ENCODE measurements at places on chromosomes 12 and 14.
A peak's percentile ranks its signal among the peaks of the same experiment; 100 is the strongest.

DNA sequence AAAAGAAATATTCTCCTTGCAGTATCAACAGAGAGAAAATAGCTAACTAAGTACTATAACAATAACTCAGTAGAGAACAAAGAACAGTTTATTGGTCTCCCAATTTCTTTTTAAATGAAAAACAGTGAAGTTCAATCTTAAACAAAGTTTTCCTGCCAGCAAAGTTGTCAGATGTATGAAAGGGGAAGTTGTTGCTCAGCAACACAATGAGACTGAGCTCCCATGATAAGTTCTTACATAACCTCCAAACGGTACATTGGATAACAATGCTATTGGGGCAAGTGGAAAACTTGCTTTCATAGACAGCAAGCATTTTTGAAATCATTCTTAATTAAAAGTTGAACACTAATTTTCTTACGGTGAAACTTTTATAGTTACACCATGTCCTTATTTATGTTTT is 94.9 kb downstream of the ALG10B start:
- DNase-seq, result no peak

DNA sequence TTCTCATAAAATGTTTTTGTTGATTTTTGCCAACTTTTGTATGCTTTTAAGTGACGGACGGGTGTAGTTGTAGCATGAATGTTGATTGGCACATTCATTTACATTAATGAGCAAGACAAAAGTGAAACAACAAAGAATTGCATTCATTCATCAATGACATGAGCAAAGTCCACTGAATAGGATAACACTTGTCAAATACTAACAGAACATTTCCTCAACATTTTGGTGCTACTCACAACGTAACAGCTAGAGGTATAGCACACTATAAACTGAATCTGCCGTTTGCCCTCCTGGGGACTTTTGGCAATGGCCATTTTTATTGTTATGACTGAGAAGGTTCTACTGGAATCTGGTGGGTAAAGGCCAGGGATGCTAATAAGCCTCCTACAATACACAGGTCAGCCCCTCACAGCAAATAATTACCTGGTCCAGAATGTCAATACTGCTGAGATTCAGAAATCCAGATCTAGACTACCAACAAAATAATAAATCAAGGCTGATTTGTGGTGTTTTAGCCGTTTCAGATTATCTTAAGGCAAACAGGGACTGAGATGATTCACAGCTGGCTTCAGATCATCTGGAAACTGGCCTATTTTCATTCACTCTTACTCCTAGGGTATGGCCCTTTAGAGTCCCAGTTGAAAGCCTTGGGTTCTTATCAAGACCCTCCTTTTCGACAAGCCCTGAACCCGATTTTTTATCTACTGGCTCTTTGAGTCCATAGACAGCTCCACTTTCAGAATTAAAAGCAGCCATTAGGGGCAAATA is 22.5 kb upstream of the CDKN3 start:
- no peak for DNase-seq

DNA sequence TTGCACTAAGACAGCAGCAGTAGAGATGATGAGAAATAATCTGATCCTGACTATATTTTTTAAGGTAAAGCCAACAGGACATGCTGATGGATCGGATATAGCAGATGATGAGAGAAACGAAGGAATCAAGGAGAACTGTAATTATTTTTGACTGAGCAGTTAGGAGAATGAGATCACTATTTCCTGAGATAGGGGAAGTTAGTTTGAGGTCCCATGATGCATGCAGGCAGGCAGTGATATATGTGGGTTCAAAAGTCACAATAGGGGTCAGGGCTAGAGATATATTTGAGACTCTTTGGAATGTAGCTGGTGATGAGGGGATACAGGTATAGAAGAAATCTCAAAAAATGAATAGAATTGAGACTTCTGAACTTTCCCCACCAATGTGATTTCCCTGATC is 107.6 kb downstream of the GTF2A1 start:
- no peak for DNase-seq

DNA sequence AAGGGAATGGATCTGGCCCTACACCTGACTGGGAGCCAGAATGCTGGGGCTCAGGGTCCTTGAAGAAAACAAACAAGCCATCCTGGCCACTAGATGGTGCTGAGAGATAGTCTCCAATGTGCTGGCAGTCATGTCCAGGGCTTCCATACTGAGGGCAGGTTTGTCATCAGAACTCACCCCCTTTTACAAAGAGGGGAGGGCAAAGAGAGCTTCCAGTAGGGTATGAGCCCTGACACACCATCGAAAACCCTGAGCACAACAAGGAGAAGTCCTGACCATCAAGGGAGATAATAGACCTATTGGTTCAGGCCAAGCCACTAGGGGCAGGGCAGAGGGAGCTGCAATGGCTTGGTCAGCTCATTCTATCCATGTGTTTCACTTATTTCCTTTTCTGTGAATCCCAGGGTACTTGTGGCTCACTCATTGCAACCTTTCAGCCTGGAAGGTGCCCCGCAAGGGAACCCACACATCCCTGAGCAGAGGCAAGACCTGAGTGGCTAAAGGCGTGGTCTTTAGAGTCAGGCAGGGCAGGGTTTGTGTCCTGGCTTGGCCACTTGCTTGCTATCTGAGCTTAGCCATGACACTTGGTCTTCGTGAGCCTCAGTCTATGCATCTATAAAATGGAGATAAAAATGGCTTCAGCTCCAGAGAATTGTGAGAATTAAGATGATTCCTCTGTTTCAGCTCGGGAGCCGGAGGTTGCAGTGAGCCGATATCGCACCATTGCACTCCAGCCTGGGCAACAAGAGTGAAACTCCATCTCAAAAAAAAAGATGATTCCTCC is 6.2 kb upstream of the PLEKHH1 start:
- peak; percentile 32 for DNase-seq

- no peak for DNase-seq
Measured at GRCh38 chr12:46659824-46660223, 166.0 kb downstream of the SLC38A4 start.

DNA sequence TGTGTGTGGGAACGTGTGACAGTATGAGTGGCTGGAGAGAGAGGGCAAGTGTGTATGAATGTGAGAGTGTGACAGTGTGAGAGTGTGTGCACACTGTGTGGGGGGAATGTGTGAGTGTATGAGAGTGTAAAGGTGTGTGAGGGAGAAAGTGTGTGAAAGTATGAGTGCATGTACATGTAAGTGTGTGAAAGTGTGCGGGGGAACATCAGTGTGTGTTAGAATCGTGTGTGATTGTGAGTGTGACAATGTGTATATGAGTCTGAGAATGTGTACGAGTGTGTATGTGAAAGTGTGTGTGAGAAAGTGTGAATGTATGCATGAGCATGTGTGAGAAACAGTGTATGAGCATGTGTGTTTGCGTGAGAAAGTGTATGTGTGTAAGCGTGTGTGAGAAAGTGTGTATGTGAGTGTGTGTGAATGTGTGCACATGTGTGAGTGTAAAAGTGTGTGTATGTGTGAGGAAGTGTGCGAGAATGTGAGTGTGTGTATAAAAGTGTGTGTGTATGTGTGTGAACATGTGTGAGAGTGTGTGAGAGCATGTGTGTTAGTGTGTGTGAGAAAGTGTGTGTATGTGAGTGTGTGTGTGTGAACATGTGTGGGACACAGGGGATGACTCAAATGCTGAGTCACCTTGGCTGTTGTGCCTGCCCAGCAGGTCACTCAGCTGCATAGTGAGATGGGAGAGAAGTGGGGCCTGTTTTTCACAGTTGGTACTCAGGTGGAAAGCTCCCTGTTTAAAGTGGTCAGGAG is 220.5 kb upstream of the TBX3 start:
- no peak for DNase-seq
